ENCODE measurements at places on chromosomes 1 and 21.

GRCh38 chr1:85938829-85939228 is 217.7 kb downstream of the COL24A1 start:
- DNase-seq, result no peak

GRCh38 chr1:182133181-182133580 is 71.7 kb upstream of the ZNF648 start:
- DNase-seq, result no peak

GRCh38 chr1:15212216-15212953 is 34.6 kb upstream of the FHAD1 start:
- DNase-seq, result no peak

DNA sequence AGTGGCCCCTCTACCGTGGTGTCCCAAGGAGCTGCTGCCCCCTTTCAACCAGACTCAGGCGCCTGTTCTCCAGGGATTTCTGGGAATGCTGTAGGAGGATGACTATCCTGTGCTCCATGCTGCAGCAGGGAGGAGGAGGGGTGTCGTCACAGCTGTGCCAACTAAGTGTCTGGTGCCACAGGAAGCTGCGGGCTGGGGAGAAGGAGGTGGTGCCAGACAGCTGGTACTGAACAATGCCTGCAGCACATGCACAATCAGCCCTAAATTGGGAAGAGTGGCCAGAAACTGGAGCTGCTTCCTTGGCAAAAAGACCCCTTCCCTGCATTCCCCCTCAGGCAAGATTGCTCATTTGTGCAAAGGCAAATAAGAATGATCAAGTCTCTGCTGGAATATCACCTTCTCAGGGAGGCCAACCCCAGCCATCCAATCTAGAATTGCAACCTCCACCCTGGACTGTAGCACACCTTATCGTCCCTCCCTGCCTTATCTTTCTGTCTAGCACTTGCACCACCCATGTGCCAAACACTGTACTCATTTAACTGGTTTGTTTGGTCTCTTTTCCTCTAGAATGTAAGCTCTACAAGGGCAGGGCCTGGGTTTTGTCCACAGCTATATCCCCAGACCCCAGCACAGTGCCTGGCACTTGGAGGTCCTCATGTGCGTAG is 33.3 kb downstream of the LAMB3 start:
- no peak for DNase-seq

DNA sequence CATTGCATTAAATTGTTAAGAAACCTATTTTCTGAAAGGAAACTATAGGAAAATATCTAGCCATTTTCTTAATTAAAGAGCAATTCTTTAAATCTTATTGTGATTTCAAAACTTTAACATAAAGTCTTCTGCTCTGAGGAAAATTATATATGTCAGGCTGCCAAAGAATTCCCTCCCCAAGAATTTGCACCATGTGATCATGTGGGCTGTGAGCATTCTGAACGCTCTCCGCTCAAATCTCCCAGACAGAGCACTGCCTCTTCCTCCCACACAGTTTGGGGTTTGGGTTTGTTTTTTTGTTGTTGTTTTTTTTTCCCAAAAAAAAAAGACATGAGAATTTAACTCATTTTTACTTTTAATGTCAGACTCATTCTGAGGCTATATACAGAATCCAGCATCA is 155.9 kb upstream of the PALMD start:
- DNase-seq, result no peak

DNA sequence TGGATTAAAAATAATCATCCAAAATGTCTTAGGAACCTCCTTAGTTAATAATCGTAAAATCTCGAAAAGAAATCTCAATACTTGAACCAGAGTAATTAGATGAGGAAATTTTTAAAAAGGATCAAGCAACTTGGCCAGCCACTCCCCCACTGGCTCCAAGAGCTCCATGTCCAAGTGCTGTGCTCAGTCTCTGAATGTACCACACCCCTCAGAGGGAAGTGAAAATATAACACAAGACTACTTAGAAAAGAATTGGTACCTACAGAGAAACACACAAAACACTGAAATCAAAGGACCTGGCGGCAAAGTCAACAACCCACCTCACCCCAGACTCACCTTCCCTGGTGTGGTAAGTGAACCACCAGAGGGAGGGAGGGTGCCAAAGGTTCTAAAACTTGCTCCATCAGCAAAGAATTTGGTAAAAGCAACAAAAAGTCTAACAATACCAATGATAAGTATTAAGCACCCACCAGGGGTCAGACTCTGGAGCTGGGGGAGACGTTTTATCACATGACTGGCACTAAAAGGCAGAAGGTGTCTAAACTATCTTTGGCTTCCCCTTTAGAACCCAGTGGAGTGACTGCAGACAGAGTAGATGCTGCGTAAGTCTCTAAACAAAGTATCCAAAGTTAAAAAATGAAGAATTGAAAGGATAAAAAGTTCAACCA is 14.0 kb downstream of the LBR start:
- DNase-seq, result no peak

DNA sequence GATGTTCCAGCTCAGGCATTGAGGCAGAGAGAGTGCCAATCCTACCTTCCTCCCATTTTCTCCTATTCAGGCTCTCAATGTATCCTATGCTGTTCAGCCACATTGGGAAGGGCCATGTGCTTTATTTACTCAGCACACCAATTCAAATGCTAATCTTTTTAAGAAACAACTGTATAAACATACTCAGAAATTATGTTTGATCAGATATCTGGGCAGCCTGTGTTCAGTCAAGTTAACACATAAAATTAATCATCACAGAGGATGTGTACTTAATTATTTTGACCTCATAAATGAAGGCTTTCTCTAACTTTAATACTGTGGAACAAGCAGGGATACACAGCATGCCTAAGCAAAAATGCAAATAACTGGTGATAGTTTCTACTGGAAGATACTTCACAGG is 149.8 kb downstream of the NCAM2 start:
- no peak for DNase-seq

DNA sequence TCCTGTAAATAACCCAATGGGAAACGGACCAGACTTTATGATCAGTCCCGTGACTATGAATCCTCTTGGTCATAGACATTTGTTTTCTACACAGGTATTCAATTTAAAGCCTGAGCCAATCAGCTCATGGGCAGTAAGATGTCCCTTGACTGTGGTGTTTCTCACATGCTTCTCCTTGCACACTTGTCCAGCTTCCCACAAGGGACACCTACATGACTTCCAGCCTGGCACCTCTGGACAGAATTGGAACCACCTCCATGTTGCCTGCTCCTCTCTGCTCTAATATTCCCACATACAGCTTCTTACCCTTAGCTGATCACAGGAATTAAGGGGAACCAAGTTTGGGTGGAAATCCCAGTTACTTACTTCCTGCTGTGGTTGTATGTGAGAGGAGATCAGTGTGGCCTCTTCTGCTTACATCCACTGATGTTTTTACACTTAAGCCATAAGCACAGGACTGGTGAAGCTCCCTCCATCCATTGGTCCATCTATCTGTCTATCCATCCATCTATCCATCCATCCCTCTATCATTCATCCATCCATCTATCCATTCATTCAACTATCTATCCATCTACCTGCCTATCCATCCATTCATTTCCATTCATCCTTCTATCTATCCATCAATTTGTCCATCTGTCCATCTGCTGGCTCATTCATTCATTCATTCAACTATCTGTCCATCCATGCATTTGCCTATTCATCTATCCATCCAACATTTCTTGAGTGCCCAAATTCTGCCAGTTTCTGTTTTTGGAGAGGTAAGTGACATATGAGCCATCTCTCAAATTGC is 16.4 kb downstream of the RUNX1 start:
- no peak for DNase-seq

- DNase-seq, result no peak
These were observed 69.6 kb upstream of the MACF1 start for GRCh38 chr1:39134768-39135333.

DNA sequence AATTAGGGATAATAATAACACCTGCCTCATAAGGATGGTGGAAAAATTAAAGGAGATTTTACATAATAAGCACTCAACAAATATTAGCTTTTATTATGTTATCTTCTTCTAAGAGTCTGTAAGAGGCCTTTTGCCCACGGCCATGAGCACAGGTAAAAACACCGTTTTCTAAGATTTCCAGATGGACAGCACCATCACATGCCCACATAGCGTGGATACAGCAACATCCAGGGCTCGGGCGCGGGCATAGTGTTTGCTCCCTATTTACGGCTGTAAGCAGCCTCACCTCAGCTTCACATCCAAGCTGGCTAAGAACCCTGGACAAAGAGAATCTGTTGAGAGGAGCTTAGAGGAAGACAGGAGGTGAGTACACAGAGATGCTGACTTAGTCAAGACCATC is 216.4 kb upstream of the IRF2BP2 start:
- DNase-seq, result no peak

- no peak for DNase-seq
These were observed 447.5 kb downstream of the NEGR1 start for GRCh38 chr1:71834601-71835441.

GRCh38 chr1:173560285-173560880 is 42.5 kb downstream of the SLC9C2 start:
- DNase-seq, result no peak

DNA sequence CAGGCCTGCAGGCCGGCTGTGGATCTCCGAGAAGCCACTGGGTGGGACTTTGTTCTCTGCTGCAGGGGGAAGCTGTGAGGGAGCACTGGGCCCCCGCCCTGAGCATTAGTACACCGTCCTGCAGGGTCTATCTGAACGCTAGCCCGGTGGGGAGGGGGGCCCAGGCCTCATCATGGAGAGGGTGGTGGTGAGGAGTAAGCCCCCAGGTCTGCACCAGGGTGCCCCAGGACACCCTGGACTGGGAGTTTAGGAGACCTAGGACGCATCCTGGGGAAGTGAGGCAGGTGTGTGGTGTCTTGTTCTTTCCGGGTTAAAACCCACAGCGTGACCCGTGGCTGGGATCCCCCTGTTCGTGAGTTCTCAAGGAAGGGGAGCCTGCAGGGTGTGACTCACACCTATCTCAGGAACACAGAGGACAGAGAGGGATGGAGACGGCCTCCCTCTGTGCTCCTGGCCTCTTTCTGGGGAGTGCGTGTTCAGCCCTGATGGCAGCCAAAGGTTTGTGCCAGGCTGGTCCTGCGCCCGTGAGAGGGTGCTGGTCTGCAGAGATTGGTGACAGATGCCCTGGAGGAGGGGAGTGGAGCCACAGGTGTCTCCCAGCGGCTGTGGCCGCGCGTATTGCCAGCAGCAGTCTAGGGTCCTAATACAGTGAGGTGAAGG is 44.8 kb downstream of the AGPAT3 start:
- no peak for DNase-seq

GRCh38 chr1:47216278-47217059 is 15.6 kb downstream of the TAL1 start:
- no peak for DNase-seq

DNA sequence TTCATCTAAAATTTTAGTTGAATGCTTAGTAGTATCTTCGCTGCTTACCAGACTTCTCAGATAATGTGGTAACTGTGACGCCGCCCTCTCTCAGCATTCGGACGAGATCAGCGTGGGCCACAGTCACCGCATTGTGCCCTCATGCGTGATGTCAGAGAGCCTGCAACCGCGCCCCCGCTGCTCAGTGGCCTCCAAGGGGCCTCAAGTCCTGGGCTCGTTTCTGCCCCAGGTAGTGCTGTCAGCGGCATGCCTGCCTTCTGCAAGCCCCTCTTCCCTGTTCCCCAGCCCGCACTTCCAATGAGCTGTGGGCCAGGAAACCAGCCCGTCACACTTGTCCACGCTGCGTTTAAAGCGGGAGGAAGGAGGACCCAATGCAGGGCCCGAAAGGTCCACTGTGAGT is 61.6 kb upstream of the TRAPPC10 start:
- DNase-seq, result no peak

GRCh38 chr1:235336903-235337302 is 8.5 kb downstream of the GGPS1 start:
- no peak for DNase-seq

- no peak for DNase-seq
These were observed 27.9 kb downstream of the MORC3 start for GRCh38 chr21:36347962-36348328.

DNA sequence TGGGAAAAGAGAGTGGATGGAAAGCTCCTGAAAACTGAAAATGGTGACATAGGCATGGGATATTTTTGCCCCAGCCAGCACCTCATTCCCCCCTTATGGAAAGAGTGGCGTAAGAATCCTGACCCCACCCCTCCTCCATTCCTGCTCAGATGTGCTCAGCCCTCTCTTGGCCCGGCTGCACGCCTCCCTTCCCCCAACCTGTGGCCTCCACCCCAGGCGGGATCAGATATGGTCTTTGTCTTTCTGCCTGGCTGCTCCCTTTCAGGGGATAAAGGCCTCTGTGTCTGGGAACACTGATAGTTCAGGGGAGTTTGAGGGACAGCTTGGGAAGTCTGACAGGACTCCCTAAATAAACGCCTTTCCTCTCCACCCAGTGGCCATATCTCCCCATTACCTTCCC is 49.8 kb downstream of the KIRREL1 start:
- no peak for DNase-seq

DNA sequence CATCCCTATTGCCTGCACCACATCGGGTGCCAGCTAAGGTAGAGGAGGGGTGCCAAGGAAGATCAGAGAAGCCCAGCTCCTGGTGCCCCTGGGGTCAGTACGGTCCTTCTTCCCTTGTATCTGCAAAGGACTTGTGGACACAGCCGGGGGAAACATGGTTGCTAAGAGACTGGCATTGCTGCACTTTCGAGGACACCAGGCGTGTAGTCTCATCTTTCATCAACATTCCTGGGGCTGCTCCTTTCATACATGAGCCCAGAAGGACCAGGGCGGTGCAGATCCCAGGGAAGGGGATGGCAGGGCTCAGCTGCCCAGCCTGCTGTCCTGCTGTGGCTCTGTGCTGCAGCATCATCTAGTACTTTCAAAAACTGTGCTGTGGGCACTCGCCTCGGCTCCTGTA is 61.0 kb downstream of the RUNX1 start:
- DNase-seq, result no peak

- peak; percentile 38 for DNase-seq
These were observed 23.5 kb downstream of the LRRC8D start for GRCh38 chr1:89844241-89844807.

GRCh38 chr1:55284856-55285255 is 69.7 kb upstream of the USP24 start:
- no peak for DNase-seq

DNA sequence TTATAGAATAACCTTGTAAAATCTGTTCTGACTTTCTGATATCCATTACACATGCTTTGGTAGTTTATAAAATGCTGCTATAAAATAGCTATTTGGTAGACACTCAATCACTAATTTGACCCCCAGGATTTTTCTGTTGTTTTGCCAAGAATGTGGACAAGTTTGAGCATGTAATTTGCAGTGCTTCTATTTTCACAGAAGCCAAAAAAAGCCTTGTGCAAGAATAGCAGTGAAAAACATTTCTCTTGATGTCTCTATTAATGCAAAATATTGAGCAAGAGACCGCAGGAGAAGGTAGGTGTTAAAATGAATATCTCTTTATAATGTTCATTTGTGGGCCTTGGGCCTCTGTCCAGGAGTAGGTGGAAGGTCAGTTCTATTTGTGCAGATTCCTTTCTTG is 22.5 kb downstream of the MAP3K7CL start:
- no peak for DNase-seq

GRCh38 chr1:117826119-117826518 is 103.3 kb downstream of the GDAP2 start:
- DNase-seq, result no peak

Measured in stimulated activated CD4-positive, alpha-beta T cell treated with anti-CD3 and anti-CD28 coated beads, Interleukin-1b, Interleukin-23, amount 100 ng/mL, for 24 hours (primary cell).